ENCODE measurements at places on chromosomes 3 and 15.

DNA sequence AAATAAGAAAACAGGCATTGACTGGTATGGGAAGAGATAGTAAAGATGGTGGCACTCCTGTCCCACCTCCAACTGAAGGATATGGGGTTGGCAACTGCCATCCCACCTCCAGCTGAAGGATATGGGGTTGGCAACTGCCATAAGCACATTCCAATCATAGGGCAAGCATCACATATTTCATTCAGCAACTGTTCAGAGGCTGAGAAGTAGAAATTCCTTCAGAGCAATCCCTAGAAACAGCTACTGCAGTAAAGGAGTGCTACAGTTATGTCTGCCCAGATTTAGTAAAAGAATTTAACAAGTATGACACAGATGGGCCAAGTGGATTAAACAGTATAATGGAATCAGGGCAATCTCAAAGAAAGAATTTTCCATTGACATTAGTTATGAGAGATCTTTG is 156.8 kb downstream of the IMPG2 start:
- no peak for DNase-seq

DNA sequence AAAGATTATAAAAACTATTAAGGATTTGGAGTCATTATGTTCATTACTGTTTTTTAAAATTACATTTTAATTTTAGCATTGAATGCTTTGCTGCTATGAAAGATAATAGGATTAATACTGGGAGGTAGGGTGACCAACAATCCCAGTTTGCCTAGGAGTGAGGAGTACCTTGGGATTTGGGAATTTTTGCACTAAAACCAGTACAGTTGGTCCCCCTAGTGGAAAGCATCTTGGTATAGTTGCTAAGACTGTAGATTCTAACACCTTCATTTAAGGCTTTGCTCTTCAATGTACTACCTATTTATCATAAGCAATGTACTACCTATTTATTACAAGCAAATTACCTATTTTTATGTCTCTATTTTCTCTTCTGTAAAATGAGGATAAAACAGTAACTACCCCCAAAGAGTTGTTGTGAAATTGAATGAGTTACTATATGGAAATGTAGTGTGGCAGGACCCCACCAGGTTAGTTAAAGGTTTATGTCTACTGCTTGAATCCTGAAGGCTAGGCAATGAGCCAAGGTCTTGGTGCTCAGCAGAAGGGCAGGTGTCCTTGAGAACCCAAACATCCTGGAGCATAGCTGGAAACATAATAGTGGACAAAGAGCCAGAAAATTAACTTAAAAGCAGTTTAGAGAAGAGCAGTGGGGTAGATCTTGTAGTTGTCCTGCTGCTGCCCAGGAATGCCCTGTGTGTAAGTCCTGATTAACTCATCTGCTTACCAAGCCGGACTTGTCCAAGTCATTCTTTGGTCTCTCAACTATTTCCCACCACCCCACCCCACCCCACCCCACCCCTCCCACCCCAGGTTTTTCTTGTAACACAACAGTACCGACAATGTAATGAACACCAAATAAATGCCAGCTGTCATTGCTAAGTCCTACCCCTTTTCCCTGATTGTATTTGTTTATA is 49.2 kb upstream of the NMD3 start:
- no peak for DNase-seq

- no peak for DNase-seq
These were observed 10.8 kb downstream of the EIF2AK4 start for GRCh38 chr15:39944726-39945125.

DNA sequence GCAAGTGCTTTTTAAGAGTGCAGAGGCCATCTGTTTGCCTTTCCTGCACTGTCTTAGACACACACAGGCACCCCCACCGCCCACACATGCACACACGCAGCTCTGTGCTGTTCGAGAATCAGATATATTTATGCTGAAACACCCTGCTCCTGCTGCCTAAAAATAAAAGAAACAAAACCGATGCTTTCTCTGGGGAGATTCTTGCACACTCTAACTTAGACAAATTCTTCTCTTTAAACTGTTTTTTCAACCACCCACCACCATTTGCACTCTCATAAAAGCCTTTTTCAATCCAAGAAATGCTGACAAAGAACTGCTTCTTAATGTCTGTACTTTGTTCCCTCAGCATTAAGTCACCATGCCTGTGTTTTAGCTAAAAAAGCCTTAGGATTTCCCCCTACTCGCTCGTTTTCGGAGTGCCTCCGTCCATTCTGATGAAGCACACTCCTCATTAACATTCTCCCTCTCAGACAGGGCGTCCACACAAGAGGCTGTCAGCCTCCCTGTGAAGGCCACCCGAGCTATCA is 26.2 kb downstream of the SLC12A8 start:
- DNase-seq = peak; percentile 77

GRCh38 chr15:36887214-36887961 is 213.0 kb downstream of the MEIS2 start:
- peak; percentile 70 for DNase-seq

GRCh38 chr3:72728329-72728889 is 119.8 kb downstream of the SHQ1 start:
- DNase-seq = peak; percentile 60

GRCh38 chr3:46578973-46579755 is 13.1 kb upstream of the LRRC2 start:
- no peak for DNase-seq

- DNase-seq = no peak
These were observed 749.2 kb downstream of the NAALADL2 start for GRCh38 chr3:175608356-175608755.

- peak; percentile 69 for DNase-seq
These were observed 4.1 kb upstream of the RARB start for GRCh38 chr3:25423780-25424588.

DNA sequence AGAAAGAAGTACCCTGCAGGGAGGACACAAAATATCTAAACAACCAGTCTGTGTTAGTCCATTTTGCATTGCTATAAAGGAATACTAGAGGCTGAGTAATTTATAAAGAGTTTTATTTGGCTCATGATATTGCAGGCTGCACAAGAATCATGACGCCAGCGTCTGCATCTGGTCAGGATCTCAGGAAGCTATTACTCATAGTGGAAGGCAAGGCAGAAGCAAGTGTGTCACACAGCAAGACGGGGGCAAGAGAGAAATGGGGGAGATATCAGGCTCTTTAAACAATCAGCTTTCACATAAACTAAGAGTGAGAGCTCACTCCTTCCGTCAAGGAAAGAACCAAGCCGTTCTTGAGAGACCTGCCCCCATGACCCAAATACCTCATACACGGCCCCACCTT is 614.8 kb downstream of the ZIC1 start:
- no peak for DNase-seq

DNA sequence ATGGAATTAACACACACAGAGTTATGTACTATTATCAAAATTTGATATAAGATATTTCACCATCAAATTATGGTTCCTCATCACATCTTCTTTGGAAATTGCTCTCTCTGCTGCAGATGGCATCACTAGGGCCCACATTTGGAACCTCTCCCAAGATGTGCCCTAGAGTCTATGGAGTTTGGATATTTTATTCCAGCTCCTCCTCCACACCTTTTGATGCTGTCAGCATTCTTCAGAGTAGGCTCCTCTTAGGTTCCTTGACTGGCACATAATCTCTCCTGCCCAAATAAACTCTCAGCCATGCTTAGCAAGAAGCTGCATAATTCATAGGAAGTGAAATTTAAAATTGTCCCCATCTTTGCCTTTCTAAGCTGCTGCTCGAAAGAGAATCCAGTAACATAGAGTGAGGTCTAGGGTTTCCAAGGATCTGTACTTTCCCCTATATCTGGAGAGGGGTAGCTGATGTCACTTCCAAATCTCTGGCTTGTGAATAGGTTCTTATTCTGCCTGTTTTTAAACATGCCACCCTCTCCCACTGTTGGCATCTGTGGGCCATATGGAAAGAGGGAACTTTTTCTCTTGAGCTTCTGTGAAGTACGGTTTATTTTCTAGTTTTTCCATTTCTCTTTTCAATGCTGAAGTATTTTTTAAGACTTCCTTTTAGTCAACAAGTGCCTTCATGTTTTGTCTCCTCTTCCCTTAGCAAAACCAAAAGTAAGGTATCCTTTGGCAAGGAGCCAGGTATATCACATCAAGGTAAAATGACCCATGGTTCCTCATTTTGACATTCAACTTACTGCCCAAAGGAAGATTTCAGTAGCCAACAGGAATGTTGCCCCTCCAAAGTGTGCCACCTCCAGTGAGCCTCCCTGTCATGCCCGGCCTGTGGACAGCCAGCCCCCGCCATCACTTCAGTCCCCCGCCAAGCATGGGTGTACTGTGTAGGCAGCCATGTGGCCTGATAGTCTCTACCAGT is 75.3 kb upstream of the C2CD4B start:
- DNase-seq = peak; percentile 34

GRCh38 chr15:76336254-76337058 is at the start of gene ISL2:
Gene ISL2, plus strand, starts transcription at chr15:76336773. Its CDS starts 111 bp downstream, at chr15:76336884.
- peak; percentile 99 for DNase-seq

DNA sequence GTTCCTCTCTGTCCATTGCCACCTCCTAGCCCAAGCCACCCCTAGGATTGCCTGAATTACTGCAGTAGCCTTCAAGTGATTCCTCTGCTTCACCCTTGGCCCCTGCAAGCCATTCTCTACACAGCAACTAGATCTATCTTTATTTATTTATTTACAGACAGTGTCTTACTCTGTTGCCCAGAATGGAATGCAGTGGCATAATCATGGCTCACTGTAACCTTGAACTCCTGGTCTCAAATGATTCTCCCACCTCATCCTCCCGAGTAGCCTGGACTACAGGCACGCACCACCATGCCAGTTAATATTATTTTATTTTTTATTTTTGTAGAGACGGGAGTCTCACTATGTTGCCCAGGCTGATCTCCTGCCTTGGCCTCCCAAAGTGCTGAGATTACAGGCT is 1.9 kb upstream of the JAGN1 start:
- no peak for DNase-seq

GRCh38 chr3:99625643-99626416 is 12.6 kb upstream of the COL8A1 start:
- DNase-seq = peak; percentile 39

GRCh38 chr3:8964436-8965370 is 1.4 kb upstream of the RAD18 start:
- peak; percentile 81 for DNase-seq

- DNase-seq = no peak
These were observed 109.9 kb downstream of the RPLP1 start for GRCh38 chr15:69562564-69562963.

DNA sequence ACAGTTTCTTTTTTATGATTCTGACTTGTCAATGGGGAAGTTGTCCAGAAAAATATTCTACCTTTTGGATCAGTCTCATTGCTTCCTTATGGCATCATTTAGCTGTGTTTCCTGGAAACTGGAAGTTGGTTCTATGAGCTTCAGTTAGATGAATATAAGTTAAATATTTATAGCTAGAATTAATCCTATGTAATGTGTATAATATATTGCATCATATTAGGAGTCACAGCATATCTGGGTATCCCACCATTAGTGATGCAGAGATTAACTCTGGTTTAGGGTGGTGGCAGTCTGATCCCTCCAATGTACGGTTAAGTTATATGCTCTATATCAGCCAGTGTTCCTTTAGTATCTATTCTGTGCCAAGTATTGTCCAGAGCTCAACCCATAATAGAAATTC is 19.3 kb downstream of the KLHL24 start:
- no peak for DNase-seq

- peak; percentile 80 for DNase-seq
These were observed 343.1 kb downstream of the LPP start for GRCh38 chr3:188497021-188497420.

DNA sequence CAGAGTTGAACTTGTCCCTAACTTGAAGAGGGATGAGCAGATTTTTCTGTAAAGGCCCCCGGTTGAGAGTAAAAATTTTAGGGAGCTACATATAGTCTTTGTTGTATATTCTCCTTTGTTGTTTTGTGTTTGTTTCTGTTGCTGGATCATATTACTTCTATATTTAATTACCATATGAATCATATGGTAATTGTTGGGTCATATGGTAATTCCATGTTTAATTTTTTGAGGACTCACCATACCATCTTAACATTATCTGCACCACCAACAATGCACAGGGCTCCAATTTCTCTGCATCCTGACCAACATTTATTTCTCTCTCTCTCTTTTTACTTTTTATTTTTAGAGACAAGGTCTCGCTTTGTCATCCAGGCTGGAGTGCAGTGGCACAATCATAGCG is 7.4 kb upstream of the ZFYVE19 start:
- no peak for DNase-seq

DNA sequence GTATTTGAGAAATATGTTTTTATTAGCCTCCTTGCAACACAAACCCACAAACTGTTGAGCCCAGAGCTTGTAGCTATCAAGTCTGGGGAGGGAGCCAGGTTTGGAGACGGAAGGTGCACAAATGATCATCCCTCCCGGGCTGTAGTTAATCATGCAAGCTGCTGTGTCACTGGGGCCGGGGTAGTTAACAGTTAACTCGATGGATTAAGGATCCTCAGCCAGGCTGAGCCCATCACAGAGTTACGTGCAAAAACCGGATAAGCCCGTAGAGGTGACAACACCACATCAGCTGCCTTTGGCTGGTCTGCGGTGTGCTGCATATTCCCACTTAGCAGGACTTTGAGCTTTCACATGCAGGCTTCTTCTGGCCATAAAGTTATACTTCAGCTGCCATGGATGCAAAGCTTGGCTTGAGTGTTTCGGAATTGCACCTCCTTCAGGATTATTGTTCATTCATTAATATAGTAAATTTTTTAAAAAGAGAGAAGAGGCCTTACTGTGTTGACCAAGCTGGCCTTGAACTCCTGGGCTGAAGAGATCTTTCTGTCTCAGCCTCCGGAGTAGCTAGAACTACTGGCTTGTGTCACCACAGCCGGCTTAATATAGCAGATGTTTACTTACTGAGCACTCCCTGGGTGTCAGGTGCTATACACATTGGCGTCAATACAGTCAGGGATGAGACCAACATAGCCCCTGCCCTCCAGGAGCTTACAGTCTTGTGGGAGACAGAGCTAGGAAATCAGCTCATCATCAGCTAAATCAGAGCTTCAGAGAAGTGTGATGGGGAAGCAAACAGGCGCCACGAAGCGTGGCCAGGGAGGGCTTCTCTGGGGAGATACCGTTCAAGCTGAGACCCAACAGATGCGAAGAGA is 226.8 kb upstream of the BHLHE40 start:
- DNase-seq = no peak

DNA sequence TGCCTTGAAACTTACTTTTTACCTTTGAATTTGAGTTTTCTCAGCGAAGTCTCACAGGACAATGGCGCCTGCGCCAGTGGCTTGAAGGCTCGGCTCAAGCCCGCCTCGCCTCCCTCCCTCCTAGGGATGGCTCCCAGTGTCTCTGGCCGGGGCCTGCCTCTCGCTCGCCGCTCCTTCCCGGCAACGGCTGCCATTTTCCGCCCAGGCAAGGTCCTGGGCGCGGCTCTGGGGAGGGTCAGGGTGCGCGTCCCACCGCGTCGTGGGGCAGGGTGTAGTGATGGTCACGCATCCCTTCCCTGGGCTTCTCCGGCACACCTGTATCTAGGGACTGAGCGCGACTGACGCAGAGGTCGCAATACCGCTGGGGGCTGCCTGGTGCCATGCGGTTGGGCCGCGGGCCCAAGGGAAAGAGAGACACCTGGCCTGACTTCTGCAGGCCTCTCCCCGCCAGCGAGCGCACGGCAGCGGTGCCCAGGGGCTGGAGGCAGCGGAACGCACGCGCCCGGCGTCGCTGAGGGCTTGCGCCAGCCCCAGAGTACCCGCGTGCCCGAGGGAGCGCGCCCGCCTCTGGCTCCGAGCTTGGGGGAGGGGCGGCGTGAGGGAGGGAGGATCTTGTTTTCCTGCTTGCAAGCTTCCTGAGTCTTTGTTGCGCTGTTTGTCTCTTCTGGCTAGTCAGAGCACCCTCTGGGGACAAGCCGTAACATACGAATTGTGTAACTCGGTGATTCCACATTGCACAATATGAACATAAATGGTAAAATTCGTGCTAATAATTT is 20.7 kb upstream of the FEM1B start:
- DNase-seq = peak; percentile 93

GRCh38 chr3:10928961-10929471 is 63.5 kb upstream of the SLC6A1 start:
- no peak for DNase-seq

GRCh38 chr3:195908694-195909581 is 587 bp upstream of the TNK2 start:
- DNase-seq = peak; percentile 97
